ENCODE measurements at places on chromosomes 5 and 9.
A peak's percentile ranks its signal among the peaks of the same experiment; 100 is the strongest.

DNA sequence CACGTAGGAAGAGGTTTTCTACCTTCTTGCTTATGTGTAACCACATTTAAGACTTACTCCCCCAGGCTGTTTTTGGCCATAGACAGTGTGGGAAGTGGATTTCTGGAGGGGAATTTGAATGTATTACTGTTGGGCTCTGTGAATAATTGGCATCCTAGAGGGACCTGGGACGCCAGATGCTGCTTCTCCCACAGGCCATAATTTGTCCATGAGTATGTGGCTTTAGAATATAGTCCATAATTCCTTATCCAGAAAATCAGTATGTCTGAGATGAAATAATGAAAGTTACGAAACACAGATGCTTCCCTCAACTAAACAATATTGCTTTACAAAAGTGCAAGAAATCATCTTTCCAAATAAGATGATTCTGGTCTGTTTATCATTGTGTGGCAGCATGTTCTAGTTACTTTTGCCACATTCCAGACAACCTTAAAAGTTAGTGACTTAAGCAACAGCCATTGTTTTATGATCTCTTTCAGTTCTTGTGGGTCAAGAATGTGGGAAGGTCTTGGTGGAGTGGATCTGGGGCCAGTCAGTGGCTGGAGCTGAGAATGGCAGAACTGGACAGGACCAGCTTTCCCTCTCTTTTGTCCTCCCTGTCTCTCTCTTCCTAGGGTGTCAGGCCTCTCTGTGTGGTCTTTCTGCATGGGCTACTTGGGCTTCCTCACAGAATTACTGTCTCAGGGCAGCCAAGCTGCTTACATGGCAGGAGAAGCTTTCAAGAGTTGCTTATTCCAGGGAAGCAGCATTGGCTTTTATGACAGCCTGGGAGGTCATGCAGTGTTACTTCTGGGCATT lies 79.4 kb downstream of the FBXL7 start:
- no peak for DNase-seq

DNA sequence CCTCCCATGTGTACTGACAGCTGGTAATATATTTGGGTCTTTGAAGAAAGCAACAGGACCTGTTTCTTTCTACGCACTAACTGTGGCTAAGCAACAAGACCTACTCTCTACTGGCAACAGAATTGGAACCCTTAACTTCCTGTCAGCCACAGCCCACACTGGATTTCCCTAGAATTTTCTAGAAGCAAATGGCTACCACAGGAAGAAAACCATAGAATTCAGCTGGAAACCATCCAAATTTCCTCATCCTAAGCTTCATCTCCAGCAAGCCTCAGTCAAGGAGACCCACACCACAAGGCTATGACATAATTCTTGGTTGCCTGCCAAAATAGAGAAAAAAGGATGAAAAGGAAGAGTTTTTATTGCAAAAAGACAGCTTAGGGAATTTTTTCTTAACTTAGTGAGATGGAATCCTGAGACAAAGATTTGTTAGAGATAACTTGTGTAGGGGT lies 171.8 kb upstream of the TNC start:
- DNase-seq, result peak; percentile 96

GRCh38 chr5:87122151-87122977 lies 145.3 kb upstream of the RASA1 start:
- DNase-seq, result no peak

GRCh38 chr5:115586525-115587146 lies 15.6 kb downstream of the TICAM2 start:
- DNase-seq, result peak; percentile 71

GRCh38 chr9:92196909-92197308 lies 81.7 kb upstream of the SPTLC1 start:
- peak; percentile 74 for DNase-seq

DNA sequence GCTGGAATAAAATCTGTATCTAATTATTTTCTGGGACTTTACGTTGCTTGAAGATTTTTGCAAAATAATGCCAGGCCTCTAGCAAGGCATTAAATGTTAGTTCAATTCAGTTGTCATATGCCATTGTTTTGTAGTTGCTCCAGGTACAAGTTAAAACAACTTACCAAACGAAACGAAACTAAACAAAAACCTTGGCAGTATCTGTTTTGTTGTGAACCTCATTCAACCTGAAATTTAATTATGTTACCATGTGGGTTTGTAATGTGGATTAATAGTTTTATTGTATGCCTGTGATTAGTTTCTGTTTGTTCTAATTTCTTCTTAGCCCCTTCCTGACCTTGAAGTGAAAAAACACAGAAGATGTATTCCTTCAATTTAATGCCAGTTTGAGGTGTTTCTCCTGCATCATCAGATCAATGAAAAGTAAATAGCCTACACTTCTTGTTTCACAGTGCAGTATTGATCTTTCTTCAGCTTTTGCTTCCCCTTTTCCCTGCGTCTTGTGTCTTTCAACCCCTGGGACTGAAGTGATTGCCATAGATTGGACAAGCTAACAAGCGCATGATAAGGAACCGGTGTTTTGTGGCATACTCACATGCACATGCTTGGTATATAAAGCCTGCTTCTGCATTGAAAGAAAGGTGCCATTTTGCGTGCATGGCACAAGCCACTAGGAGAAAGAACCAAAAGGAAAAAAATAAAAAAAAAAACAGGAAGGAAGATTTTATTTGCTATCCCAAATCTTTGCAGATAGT lies 699.0 kb upstream of the ARRDC3 start:
- DNase-seq, result no peak

GRCh38 chr9:128438343-128439109 lies 17.3 kb upstream of the ODF2 start:
- DNase-seq, result peak; percentile 62

Data from fibroblast of lung (primary cell).